Suppressor macrophage treated with lipopolysaccharide for 1 hour (primary cell): ENCODE measurements at places on chromosomes 11 and 22.
A peak's percentile ranks its signal among the peaks of the same experiment; 100 is the strongest.

GRCh38 chr11:13859892-13860291 is 102.6 kb upstream of the SPON1 start:
- DNase-seq: no peak

- DNase-seq: peak; percentile 48
These were observed 3.1 kb downstream of the APBB1 start for GRCh38 chr11:6415797-6416196.

- no peak for DNase-seq
These were observed 524 bp downstream of the MTMR2 start for GRCh38 chr11:95923439-95923727.

- DNase-seq: no peak
These were observed 150.8 kb upstream of the NTM start for GRCh38 chr11:131219646-131220045.

DNA sequence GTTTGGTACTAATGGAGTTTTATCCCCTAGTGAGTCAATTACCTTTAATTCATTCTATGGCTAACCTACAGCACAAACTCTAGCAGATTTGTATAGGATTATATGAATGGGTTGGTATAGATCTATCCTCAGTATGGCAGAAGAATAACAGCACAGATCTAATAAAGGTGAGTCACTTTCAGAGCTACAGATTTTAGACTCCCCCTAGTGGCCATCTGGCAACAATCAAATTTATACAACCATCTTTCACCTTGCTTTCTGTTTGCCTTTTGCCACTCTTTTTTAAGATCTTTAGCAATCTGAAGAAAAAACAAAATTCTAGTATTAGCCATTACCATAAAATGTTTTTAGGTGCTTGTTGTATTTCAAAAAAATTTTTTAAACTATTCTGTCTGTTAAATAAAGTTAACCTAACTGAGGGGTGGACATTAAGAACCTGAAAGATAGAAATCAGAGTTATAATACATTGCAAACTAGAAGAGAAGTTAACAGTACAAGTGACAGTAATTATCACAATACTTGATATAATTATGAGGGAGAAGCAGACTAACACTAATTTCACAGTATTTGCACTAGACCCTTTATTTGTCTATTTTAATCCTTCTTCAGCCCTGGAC is 25.8 kb downstream of the DDIAS start:
- DNase-seq: peak; percentile 76

GRCh38 chr22:37020192-37020479 is 594 bp downstream of the MPST start:
- peak; percentile 43 for DNase-seq

- DNase-seq: no peak
These were observed 3.2 kb downstream of the P2RX3 start for GRCh38 chr11:57341250-57341808.

DNA sequence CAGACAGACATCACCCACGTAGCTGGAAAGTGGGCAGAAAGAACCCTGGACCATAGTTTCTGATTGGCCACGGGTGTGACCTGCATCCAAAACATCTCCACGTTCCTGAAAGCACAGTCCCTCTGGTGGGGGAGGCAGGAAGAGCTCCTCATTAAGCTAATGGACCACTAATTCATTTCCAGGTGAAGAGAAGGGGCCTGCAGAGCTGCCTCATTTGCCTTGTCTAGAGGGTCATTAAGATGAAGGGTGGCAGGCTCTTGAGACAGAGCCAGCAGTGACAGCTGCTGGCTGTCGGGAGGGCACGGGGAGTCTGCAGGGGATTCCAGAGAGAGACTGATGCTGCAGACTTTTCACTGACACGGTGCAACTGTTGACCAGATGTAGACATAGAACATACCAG is 149.6 kb upstream of the OPCML start:
- DNase-seq: no peak

DNA sequence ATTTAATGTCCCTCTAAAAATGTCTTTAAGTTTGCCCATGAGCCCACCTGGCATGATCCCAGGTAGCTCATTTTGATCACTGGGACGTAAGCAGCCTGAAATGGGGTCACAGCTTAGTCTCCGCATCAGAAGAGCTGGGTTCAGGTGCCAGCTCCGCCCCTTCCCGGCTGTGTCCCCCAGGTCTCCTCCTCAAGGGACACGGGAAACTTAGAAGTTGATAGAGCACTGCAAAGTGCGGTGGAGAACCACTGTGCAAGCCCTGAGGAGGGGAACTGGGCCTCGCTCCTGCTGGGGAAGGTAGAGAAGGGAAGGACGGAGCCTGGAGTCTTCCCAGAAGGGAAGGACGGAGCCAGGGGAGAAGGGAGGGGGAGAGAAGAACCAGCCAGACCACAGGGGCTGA is 7.7 kb downstream of the TOM1 start:
- DNase-seq: no peak

- DNase-seq: peak; percentile 47
These were observed 2.4 kb downstream of the MAPK11 start for GRCh38 chr22:50267591-50268390.

- no peak for DNase-seq
These were observed 42.0 kb upstream of the LIPT2 start for GRCh38 chr11:74535371-74536160.

DNA sequence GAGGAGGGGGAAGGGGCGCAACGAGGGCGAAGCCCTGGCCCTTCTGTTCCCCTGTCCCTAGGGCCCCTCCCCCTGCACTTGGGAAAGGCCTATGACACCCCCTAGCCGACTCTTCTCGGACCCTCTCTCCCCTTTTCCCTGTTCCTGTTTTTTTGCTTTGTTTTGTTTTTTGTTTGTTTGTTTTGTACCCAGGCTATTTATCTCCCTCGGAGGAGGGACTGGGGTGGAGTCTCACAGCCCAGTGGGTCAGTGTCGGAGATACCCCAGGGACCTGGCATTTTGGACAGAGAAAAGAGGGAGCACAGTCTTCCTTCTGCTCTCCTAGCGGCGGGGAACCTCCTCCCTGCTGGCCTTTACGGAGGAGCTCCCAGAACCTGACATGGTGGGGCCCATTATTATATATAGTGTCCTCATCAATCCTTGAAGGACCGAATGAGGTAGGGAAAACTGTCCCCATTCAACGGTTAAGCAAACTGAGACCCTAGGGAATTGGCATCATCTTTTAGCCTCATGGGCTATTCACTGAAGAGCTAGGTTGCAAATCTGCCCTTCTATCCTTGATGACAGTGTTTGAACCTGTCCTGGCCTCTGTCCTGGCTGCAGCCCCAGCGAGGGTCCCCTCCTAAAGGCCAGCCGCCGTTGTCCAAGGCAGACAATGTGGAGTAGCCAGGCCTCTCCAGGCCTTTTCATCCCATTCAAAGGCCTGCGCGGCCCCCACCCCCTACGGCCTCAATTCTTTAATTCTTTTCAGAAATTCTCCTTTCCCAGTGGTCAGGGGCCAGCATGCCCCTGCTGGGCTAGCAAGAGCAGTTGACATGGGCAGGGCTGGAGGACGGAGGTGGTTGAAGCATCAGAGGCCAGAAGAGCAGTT is 911 bp downstream of the EMID1 start:
- no peak for DNase-seq

- DNase-seq: no peak
These were observed 8.5 kb upstream of the XBP1 start for GRCh38 chr22:28808716-28809355.

DNA sequence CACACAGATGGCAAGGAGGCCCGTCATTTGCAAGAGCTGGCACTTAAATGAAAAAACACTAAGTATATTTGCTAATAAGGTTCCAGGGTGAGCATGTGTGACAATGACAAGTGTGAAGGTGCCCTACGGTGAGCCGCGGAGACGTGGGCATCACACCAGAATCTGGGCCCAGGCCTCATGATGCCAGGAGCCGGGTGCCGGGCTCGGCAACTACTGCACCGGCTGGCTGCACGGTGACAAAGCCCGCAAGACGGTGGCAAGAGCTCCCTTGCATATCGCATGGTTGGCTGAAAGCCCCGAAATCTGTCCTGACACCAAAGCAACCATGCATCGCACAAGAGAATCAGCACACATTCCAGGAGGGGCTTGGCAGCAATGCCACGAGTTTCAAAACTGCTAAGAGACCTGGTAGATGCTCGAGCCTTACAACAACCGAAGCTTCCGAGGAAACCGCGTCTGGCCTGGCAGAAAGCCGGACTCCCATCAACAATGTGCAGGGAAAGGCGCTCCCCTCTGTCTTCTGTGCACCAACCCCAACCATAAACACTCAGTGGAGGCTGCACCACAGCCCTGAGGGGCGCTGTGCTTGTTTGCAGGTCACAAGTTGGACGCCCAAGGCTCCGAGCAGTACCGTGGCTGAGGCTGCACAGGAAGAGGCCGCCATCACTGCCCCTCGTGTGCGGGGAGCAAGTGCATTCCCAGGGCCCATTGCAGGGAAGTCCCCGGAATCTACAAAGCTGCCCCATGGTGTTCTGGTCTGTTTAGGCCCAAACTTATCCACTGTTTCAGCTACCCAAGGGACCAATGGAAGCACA is 339.7 kb downstream of the CTTN start:
- no peak for DNase-seq

- DNase-seq: no peak
These were observed 43.9 kb downstream of the C11orf91 start for GRCh38 chr11:33656768-33657167.

DNA sequence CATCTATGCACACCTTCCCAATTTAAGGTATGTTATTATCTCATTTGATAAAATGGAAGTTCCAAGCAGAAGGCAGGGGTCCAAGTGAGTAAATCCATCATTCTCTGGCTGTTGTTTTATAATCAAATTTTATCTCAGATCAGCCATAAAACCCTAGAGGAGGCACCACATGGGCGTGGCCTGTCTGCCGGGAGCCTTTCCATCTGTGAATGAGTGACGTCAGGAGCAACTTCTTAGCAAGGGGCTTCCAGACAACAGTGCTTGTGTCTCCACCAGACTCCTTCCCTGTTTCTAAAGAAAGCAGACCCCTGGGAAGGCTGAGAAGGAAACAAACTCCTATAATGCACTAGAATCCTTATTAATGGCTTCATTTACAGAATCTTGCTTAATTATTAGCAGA is 13.5 kb downstream of the SEZ6L start:
- DNase-seq: no peak

DNA sequence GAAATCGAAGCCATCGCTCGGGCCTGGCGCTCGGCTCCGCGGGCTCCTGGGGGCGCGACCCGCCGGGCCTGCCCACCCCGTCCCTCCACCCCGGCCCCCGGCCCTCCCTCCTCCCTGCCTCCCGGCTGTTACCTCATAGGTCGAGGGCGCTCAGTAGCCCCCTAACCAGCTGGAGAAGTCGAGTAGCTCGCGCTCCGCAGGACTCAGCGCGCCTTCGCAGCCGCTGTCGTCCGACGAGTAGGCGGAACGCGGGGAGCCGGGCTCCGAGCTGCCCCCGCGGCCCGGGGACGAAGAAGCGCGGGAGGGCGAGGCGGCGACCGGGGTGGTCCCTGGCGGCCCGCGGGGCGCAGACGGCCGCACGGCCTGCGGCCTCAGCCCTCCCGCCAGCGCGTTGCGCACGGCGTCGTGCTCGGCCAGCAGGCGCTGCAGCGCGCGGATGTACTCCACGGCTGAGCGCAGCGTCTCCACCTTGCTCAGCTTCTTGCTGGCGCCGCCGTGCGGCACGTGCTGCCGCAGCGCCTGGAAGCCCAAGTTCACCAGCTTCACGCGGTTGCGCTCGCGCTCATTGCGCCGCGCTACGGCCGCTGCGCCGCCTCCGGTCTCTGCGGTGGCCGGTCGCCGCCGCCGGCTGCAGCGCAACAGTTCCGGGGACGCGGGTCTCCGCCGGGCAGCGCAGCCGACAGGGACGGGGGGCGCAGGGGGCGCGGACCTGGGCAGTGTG is 627 bp downstream of the ASCL2 start:
- DNase-seq: peak; percentile 51

DNA sequence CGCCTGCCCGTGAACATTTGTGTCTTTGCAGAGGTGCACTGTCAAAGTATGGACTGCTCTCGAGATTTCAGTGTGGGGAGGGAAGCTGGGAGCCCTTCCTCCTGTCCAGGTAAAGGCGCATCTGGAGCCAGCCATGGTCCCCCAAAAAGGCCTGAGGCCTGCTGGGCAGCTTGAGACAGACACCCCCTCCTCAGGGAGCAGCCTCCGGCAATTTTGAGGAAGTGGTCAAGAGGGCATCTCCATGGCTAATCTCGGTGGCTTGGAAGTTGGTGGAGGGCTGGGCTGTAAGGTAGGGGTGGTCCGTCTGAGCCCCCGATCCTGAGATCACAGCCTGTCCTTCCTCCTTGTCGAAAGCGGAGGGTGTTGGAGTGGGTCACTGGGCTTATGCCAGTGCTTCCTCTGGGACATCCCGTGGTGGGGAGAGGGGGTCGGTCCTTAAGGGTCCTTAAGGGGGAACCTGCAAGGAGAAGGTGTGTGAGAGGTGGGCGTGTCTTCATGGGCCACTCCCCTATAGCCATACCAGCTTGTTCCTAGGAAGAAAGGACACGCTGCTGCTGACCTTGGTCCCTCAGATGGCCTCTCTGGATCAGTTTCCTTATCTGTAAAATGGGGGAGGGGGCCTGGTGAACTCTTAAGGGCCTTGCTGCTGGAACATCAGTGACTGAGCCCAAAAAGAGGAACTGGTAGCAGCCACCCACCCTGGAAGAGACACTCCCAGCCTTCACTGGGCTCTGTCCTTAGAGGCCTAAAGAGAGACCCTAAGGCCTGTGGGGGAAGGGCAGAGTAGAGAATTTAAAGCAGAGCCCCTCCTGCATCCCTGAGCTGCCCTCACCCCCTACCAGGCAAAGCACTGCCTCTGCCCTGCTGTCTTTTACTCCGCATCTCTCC is 2.6 kb downstream of the KCNC1 start:
- no peak for DNase-seq

DNA sequence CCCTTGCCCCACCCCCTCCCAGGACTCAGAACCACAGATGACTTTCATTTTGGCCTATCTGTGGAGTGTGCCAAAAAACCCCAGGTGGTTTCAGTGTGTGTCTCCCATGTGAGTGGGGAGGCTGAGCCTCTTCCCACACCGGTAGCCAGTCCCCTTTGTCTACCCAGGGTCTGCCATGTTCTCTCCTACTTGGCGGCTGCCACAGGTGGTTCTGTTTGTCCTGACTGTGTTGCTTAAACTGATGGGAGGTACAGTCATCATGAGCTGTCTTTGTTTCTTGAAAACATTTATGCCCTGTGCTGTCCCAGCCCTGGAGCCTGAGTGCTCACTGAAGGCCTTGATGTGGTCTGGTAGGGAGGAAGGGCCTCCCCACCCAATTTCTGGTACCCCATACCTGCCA is 39.7 kb upstream of the SUSD2 start:
- no peak for DNase-seq

DNA sequence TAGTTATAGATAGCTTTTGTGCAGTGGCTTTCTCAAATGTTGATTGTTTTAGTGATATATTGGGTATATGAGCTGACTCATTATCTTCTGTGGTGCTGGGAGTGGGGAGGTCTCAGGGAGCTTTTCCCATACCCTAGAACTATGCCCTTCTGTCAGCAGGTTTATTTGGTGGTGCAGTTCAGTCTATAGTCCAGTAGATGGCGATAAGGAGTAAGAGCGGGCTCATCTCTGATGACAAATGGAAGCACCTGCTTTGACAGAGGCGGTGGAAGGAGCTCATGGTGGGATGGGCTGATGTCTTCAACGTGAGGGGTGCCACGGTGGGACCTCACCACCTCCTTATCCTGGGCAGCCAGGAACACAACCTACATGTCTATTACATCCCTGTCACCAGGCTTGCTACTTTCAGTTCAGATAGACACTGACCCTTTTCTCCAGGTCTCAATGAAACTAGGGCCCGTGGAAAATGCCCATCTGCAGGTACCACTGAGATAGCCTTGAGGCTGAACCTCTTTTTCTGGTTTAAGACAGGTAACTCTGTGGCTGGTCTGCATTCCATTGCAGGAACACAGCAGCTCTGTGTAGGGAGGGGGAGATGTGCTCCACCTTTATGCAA is 13.0 kb upstream of the OR6A2 start:
- DNase-seq: peak; percentile 49
